ENCODE measurements at places on chromosomes 11 and 22. TPM values are rescaled to one million over a fixed set of nuclear protein-coding genes. Genes with fewer than 3 reads are reported as not detected.

- DNase-seq, result no peak
Observed at GRCh38 chr11:111386611-111387150, 7.6 kb upstream of the POU2AF1 start.

DNA sequence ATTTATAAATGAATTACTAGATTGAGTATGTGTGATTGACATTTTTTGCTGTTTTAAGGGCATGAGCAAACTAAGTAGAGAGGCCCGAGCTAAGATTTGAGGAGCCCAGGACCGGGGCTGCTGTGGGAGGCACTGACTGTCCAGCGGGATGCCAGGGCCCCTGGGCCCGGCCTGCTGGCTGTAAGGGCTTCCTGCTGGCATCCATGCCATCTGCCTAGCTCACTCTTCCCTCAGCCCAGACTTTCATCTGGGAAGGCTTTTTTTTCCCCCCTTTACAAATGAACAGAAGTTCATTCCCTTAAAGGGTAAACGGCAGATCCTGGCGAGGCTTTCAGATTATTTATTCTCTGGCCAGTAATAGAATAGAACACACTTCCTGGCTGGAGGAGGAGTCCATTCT, 16.0 kb upstream of the TP53I11 start:
- DNase-seq, result no peak

The SLC37A2 gene
- 46.5 TPM for total RNA-seq

The POU2AF1 gene
- 21.7 TPM for total RNA-seq

GRCh38 chr11:45168366-45169130, 22.1 kb downstream of the PRDM11 start:
- DNase-seq, result no peak

DNA sequence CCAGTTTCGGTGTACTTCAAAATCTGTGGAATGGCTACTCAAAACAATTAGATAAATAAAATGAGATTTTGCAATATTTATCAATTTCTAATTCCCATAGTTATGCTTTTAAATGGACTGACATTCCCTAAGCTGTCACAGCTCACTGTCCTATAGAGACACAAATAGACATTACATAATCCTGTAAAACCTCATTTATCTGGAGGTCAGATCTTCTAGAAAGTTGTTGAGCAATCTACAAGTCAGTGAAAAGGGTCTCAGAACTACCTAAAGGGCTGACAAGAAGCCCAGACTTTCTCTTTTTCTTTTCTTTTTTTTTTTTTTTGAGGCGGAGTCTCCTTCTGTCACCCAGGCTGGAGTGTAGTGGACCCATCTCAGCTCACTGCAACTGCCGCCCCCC, 12.0 kb downstream of the ALG8 start:
- DNase-seq, result no peak

GRCh38 chr11:131602431-131602830, 232.0 kb downstream of the NTM start:
- DNase-seq, result no peak

GRCh38 chr11:4882543-4882942, 843 bp downstream of the OR51T1 start:
- no peak for DNase-seq

DNA sequence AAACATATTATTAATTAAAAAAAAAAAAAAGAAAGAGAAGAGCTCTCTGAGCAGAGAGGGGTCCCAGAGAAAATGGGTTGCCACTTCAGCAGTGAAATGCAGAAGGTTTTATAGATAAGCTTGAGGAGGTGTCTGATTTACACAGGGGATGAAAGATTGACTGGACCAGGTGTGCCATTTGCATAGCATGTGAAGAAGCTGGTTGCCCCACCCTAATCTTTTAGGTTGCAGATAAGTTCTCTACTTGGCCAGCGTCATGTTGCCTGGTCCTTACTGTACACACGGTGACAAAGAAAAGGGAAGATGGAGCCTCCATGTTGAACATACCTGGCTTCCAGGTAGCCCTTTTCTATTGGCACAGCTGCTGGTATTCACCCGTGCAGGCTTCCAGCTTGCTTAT, 41.4 kb downstream of the MS4A2 start:
- DNase-seq, result no peak

DNA sequence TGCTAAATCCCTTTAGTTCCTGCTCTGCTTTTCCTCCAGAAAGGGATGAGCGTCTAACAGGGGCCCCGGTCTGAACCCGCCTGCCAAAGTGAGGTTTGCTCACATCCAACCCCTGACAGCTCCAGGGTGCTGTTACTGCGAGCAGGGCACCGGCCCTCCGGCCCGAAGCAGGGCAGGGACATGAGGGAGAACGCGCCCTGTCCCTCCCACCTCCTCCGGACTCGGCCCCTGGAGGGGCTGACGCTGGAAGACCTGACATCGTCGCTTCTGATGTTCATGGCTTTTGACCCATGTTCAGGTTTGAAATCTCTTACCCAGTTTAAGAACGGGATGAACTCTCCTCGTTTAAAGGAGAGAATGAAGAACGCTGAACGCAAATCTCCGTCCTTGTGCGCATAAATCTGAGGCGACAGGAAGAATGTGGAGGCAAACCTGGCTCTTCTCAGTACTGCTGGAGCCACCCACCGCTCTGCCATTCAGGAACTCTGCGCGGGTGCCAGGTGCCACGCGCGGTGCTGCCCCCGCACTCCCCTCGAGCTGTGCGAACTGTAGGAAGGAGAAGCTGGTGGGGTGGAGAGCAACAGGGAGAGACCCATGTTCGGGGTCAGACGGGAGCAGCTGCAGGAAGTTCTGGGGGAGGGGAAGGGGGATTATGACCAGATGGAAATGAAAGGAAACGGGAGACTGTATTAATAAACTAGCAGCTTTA, 826 bp upstream of the EEF1G start:
- no peak for DNase-seq

The FAM180B gene
- total RNA-seq, result 0.29 TPM

- no peak for DNase-seq
Observed at GRCh38 chr11:72042064-72042745, 38.1 kb downstream of the NUMA1 start.

DNA sequence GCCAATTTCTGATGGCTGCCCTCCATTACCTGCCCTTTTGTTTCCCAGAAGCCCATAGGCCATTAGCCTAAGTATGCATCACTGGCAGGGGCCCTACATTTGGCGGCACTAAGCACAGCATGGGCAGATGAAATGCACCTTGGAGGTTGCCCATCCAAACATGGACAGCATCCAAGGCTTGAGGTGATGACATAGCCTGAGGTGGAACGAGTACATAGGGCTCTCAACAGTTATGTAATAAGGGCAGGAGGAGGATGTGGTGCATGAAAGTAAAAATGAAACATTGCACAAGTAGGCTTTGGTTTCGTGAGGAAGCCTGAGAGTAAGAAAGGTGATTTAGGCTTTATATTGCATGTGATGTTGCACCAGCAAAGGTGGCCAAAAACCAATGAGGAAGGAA, 148.1 kb downstream of the FAM76B start:
- peak; percentile 50 for DNase-seq

The CCDC86 gene
- 33.4 TPM for total RNA-seq

DNA sequence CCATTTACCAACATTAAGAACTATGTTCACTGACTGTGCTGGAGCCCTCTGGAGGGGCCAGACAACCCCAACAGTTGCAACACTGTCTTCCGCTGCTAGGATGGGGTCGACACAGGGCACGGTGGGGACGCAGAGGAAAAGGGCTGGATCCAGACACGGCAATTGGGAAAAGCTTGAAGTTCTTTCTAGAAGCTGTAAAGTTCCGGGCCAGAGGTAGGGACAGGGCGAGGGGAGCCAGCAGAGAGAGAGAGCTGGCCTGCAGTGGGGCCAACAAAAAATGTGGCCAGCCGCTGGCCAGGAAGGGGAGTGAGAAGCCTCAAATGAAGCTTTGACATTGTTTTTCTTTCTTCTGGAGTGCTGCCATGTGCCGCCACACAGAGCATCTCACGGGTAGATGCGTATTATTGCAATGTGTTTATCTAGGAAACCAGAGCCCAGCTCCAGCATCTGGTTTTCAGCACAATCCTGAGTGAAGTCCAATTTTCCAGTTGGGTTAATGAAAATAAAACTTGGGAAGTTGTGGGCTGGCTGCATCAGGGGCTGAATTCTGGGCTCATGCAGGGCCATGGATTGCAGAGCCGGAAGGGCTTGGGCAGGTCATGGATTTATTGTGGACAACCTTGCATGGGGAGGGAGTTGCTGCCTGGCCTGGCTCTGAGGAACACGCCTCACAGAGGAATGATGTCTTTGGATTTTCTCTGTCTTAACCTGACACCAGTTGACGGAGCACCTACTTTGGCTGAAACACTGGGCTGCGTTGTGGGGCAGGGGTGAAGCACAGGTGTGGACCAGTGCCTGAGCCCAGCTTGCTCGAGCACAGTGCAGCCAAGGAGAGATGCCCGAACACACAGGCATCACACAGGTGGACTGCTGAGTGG, 67.6 kb upstream of the AMPD3 start:
- peak; percentile 73 for DNase-seq

DNA sequence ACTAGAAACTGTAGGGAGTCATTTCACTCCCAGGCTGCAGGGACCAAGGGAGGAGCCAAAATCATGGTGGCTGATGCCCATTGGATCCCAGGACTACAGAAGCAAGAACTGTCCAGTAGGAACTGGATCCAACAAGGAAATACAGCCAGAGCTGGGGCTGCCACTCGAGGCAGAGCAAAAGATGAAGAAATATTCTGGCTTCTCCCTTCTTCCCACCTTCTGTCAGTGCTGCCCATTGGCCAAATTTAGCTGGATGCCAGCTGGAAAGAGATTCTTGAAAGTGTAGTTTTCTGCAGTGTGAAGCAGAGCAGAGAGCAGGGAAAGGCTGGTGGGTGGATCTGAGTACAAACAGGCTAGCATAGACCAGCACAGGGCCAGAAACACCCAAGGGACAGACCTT, 45.6 kb downstream of the COMMD9 start:
- DNase-seq, result no peak

The NXPE2 gene
- 0.21 TPM for total RNA-seq

DNA sequence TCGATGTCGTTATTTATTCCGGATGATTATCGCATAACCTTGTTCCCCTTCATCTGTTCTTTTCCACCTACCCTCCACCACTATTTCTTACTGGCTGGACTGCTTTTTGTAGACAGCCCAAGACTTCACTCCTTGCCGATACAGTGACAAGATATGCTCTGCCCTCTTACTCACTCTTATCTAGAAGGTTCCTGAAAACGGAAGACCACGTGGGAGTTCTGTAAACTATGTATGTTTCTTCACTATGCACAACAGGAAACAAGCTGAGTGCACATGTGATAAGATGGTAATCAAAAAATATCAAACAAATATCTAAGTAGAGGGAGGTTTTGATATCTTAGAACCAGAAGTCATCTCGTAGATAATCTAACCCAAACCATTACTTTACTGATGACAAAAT, 122.9 kb upstream of the ARHGAP20 start:
- DNase-seq, result no peak

The TRIM29 gene
- total RNA-seq, result 192 TPM

DNA sequence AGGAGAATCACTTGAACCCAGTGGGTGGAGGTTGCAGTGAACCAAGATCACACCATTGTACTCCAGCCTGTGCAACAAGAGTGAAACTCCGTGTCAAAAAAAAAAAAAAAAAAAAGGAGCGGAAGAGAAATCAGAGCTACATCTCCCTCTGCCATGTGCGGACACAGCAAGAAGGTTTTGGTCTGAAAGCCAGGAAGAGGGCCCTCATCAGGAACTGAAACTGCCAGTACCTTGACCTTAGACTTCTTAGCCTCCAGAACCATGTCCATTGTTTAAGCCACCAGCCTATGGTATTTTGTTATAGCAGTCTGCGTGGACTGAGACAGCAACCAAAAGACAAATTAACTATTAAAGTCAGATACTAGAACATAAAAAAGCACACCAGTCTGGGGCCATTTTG, 41.6 kb downstream of the KREMEN1 start:
- no peak for DNase-seq
